ENCODE measurements at places on chromosomes 7 and 10. TPM values are rescaled to one million over a fixed set of nuclear protein-coding genes. Genes with fewer than 3 reads are reported as not detected.

PUS7 gene
- 12.8 TPM for total RNA-seq

ADARB2 gene
- total RNA-seq, result 0.55 TPM

DNA sequence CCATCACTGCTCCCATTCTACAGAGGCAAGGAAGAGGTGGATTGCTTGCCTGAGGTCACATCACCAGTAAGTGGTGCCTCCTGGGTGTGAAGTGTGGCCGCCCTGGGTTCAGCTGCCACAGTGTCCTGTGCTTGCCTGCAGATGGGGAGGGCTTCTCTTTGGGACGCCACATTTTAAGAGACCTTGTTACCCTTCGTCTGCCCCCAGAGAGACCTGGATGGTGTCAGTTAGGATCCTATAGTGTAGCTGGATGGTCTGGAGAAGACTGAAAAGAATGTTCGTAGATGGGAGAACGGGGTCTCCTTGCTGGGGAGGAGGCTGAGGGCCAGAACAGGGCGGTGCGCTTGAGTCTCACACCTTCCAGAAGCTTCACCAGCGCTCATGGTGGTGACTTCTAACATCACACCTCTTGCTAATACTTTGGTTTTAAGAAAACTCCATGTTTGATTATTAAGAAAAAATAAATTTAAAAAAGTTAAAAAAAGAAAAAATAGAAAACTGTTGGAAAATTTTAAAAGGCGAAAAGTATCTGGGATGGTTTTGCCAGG is 2.3 kb downstream of the DOCK1 start:
- H3K36me3 ChIP-seq, result no peaks in the 10 kb centered on the region
- H3K4me3 ChIP-seq, result no peak overlapping the region
- H3K4me1 ChIP-seq, result peaks cover 24% of the 10 kb centered on the region
- H3K27me3 ChIP-seq, result no peaks in the 10 kb centered on the region
- DNase-seq, result no peak
- H3K27ac ChIP-seq, result no peak overlapping the region

DNA sequence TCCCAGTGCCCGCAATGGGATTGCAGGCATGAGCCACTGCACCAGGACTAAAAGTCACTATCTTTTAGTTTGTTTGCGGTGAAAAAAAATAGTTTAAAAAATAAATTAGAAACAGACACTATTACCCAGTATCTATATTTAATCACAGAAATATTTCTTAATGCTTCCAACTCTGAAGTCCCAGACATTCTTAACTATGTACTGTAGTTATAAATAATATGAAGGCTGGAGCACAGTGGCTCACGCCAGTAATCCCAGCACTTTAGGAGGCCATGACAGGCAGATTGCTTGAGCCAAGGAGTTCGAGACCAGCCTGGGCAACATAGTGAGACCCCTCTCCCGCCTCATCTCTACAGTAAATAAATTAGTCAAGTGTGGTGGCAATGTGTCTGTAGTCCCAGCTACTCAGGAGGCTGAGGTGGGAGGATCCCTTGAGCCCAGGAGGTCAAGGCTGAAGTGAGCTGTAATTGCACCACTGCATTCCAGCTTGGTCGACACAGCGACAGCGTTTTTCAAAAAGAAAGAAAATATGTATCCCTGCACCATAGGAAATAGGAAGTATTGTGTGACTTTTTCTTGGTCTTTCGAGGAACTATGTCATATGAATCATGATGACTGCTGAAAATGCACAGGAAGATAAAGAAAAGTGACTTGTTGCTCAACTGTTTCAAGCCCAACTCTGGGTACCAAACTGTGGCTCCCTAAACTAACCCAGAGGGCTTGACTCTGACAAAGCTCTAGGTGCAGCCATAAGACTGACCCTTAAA is 74.9 kb upstream of the STEAP1B start:
- H3K4me1 ChIP-seq, result peaks cover 15% of the 10 kb centered on the region

Measured in stomach (tissue), 19 donors.